Heart right ventricle (tissue), 16 donors: ENCODE measurements at places on chromosomes 5 and 9. TPM values are rescaled to one million over a fixed set of nuclear protein-coding genes. Genes with fewer than 3 reads are reported as not detected.

Gene OTP
- not detected for total RNA-seq

DNA sequence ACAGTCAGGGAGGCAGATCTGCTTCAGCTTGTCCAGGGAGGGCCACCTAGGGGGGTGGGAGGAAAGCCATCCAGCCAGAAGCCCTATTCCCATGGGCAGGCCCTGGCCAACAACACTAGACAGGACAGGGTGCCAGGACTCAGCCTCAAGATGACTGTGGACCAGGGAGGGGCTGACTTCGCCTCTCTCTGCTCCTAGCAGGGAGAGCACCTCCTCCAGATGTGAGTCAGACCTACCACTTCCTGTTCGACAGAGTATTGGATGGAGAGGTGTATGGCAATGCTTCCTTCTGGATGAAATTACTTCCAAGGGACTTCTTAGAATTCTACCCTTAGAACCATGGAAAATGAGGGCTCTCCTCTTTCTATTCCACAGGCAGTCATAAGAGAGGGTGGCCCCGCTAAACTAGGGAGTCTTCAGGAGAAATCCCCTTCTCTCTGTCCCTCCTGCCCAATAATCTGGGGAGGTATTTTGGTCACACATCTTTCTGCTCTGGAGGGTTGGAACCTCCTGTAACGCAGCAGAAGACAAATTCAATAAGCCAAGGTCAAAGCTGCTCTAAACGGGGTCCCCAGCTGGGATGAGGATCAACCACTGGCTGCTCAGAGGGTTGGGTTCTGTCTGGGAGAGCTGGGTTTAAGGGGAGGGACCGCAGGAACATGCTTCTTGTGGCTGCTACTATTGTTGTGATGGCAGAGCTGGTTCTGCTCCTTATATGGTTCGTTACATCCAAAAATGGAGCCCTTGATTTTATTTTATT is 23.2 kb upstream of the RCL1 start:
- no peak for DNase-seq

DNA sequence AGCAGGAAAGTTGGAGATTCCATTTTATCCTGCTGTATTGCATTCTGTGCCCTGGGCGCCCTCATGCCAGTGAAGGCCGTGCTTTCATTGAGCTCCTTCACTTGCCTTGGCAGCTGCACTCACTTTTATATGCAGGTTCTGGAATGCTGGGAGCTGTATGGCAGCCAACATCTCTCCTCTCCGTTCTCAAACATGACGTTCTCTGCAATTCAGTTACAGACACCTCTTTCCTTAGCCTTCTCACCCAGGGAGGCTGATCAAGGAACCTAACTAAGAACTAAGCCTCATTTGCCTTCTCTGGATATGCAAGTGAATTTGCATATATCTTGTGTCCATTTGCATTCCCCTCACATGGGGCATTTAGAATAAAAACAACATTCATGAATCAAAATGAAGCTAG is 29.4 kb upstream of the PURA start:
- peak; percentile 26 for DNase-seq

DNA sequence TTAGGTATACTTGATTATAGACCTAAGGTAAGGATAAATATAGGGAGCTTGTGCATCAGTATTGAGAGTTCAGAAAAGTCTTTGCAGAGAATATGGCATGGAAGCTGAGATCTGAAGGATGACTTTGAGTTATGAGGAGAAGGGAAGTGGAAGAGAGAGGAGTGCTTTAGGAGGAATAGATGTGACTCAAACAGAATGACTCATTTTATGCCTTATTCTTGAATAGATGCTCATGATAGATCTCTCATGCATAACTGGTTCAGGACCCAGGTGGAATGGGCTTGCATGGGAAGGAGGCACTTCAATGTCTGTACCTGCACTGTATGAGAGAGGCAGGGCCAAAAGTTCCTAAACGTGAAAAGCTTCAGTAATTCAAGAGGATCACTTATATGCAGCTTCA is 103.3 kb downstream of the CWC27 start:
- no peak for DNase-seq

DNA sequence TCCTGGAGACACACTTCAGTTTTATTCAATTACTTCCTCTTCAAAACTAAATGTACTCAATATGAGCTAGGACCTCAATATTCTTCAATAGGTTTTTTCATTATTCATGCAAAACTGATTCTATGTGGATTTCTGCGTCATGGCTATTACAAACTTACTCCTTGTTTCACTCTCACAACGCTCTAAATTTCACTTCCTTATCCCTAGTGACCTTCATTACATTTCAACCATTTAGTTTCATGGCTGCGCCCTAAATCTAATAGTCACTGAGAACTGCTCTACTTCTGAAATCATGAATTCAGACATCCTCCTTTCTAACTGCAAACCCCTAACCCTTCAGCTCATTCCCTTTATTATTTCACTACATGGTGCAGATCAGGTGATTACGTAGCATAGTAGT is 93.9 kb downstream of the SLC25A46 start:
- DNase-seq = no peak

Gene LRRC19
- not detected for total RNA-seq

Gene PCDHGA4
- 12.3 TPM for total RNA-seq

DNA sequence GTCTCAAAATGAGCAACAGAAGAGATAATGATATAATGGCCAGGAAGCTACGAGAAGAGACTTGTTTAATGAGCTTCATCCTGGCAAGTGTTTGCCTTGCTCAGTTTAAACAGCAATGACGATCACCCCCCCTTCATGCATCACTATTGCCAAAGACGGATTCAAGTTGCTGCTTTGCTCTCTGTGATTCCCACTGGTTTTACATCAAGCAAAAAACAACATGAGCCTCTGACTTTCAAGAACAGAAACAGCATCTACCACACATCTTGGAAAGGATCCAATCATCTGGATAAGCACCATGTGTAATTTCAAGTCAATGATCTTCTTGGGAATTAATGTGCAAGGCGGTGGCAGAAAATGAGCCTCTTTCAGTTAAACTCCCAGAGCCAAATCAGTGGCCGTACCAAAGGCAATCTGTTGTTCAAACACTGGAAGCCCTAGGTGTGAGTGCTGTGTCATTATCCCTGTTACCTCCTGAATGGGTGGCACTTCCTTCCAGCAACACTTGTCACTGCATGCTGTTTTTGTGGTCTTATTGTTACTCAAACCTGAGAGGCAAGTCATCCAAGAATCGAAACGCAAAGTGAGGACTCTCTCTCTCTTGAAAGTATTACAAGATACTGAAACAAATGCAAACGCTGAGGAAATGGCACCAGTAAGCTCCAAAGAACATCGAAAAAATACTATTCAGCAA is 72.8 kb downstream of the MED27 start:
- DNase-seq = no peak

DNA sequence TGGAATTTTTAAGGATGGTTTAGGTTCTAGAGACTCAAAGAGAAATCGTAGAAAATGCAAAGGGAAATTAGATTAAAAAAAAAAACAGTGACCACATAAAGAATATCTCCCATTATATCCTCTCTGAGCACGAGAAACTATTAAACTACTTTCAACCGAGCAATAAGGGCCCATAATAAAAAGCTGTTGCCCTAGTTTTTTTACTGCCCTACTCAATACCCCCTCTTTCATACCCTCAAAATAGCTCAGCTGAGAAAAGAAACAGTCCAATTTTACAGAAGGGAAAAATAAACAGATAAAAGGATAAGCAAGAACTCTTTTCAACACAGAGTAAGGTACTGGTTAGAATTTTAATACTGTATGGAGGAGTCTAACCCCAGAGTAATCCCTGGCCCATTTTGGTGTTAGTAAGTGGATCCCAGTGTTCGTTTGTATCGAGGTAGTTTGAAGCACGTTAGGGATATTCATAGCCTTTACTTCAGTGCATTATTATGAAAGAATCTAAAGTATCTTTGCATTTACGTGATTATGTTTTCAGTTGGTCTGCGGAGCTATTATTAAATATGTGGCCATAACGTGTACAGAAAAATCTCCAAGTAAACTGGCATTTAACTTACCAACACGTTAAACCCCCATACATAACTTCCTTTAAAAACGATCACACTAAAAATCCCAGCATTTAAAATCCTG is 980 bp upstream of the RHOBTB3 start:
- no peak for DNase-seq

- no peak for DNase-seq
Measured at GRCh38 chr9:4826417-4827166, 33.8 kb downstream of the RCL1 start.

Gene ABO
- 0.25 TPM for total RNA-seq

Gene IL5
- not detected for total RNA-seq

Gene TUSC1
- 11.4 TPM for total RNA-seq

DNA sequence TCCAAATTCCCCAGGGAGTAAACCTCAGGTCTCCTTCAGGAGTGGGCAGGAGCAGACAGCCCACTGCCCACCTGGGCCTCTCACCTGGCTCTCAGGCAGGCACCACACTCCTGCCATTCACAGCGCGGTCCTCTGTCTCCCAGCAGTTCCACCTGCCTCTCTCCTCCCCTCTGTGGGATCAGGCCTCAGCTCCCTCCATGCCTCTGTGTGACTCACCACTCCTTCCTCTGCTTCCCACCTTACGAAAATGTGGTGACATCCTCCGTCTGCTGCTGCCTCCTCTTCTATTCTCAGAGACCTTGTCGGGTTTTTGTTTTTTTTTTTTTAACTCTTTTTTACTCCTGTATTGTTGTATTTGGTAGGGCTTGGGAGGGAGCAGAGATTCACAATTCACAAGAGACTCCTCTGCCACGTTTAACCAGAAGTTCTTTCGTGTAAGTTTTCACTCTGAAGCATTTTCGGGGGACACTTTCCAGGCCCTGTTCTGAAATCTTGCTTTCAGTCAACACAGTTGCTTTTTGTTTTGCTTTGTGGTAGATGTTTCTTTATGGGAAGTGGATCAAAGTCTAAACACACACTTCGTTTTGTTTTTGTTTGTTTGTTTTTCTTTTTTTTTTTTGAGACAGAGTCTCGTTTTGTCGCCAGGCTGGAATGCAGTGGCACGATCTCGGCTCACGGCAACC is 21.1 kb upstream of the CDKN2AIPNL start:
- no peak for DNase-seq

Gene TMEM171
- total RNA-seq = not detected

DNA sequence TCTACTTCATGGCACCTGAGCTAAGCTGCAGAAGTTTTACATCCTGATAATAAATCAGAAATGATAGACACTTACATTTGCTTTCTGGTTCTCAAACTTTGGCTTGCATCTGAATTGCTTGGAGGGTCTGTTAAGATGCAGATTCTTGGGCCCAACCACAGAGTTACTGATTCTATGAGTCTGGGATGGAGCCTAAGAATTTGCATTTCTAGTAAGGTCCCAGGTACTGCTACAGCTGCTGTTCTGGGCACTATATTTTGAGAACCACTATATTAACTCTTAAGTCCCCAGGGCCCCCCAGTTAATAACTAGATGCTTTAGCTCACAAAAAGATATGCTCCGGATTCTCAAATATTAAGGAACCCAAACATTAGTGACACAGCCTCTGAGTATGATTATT is 69.8 kb upstream of the DAB2 start:
- DNase-seq = no peak

- no peak for DNase-seq
Measured at GRCh38 chr5:129246088-129246487, 151.5 kb downstream of the ISOC1 start.

Gene TIFAB
- not detected for total RNA-seq

Gene LRRC14B
- total RNA-seq = 56.0 TPM

Gene SAPCD2
- 0.72 TPM for total RNA-seq

Gene OR2Y1
- not detected for total RNA-seq

GRCh38 chr9:126894052-126894603 is 20.5 kb upstream of the RALGPS1 start:
- no peak for DNase-seq

Gene IRX1
- total RNA-seq = not detected
